Uterus (tissue), 4 donors: ENCODE measurements at places on chromosomes 2 and 18. TPM values are rescaled to one million over a fixed set of nuclear protein-coding genes. Genes with fewer than 3 reads are reported as not detected.

PLEK gene
- 4.9 TPM for total RNA-seq

OXER1 gene
- total RNA-seq = 5.4 TPM

PTMA gene
- total RNA-seq = 750 TPM

DSEL gene
- 8.8 TPM for total RNA-seq

FIGN gene
- total RNA-seq = 9.8 TPM

TCF23 gene
- 84.6 TPM for total RNA-seq

DNER gene
- 24.7 TPM for total RNA-seq

DYTN gene
- not detected for total RNA-seq

GAREM1 gene
- 9.8 TPM for total RNA-seq

UGT1A6 gene
- total RNA-seq = not detected

ZNF396 gene
- total RNA-seq = 1.5 TPM

HIBCH gene
- total RNA-seq = 23.3 TPM

KRTCAP3 gene
- total RNA-seq = 1.9 TPM

LONRF2 gene
- 27.9 TPM for total RNA-seq

NETO1 gene
- total RNA-seq = not detected

ANKRD30BL gene
- total RNA-seq = 27.7 TPM

POTEJ gene
- 0.21 TPM for total RNA-seq
